ENCODE measurements at places on chromosomes 6 and 20.
A peak's percentile ranks its signal among the peaks of the same experiment; 100 is the strongest.

- no peak for DNase-seq
Measured at GRCh38 chr6:160975162-160975561, 16.4 kb upstream of the MAP3K4 start.

DNA sequence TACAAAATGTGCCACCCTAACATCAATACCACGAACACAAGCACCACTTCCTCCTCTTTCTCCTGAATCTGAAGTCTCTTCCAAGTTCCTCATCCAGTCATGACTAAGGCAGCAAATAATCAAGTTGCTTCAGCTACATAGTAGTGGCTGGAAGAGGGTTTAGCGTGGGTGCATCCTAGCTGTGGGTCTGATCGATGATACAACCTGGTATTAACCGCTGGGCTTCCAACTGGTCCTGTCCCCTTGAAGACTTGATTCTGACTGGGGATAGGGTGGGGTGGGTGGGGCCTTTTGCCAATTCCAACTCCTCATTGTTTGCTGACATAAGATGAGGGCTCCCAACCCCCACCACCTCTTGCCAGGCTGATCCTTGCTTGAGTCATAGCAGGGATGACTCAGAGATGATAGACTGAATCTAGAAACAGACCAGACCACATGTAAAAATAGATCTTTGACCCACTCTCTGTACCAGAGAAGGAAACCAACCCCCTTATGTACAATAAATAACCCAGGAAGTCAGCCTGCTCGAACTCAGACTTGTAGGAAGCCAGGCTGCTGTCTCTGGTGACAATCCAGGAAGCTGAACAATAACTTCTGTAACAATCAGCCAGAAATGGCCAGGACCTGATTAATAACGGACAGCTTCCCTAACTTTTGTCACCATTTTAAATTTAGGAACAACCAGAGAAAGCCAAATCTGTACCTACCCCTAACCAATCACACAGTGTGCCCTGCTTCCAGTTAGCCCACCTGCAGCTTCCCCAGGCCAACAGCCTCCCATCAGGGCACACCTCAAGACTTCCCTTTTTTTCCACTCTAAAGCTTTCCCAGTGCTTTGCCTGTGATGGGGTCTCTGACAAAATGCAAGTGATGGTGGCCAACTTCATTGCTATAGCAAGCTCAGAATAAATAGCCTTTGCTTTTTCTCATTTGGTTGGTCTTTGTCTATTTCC is 68.9 kb upstream of the FAM184A start:
- peak; percentile 59 for DNase-seq

GRCh38 chr6:156687789-156688619 is 89.2 kb upstream of the ARID1B start:
- DNase-seq, result no peak

- DNase-seq, result no peak
Measured at GRCh38 chr20:61271312-61272231, 19.5 kb downstream of the CDH4 start.

DNA sequence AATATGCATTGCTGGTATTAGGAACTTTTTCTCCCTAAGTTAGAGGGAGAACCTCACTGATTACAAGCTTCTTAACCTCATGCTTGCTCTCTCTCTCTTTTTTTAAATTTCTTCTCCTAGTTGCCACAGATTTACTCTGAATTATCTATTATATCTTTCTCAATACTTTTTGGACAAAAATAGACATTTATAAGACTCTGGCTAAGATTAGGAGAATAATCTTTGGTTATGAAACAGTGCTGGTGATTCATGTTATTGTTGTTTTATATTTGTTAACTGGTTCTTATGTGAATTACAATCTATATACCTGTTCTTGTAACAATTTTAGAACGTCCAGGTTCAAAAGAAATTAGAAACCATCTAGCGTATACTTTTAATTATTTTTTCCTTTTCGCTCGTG is 187.8 kb downstream of the OGFRL1 start:
- no peak for DNase-seq

DNA sequence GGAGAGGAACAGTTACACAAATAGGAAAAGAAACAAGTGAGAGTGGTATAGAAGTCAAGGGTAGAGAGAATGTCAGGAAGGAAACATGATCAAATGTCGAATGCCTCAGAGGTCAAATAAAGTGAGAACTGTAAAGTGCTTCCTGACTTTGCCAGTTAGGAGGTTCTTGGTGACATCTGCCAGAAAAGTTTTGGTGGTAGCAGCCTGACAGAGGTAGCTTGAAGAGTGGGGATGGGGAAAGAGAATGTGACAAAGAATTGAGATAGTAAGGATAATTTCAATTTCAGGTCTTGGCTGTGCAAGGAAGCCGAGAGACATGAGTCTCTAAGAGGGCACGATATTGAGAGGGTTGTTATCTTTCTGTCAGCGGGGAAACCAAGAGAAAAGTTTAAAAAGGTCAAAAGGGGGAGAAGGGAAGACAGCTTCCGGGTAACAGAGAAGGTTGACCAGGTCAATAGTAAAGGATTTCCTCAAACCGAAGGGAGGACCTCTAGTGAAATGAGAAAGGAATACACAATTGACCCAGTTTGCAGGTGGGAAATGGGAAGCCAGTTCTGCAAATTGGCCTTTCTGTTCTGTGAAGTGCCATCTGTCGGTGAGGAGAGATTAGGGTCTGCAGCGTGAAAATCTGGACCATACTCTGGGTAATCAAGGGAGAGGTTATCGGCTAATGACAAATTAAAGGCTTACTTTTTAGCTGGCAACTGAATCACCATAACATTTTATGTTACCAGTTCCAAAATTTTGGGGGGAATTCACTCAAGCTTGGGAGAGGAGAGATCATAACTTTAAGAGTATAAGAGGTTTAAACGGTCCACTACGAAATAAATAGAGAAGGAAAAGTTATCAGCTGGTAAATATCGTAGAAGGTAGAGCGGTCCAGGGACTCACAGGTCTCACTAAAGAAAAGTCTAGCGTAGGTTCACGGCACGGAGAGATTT is 973 bp upstream of the BRD2 start:
- no peak for DNase-seq

DNA sequence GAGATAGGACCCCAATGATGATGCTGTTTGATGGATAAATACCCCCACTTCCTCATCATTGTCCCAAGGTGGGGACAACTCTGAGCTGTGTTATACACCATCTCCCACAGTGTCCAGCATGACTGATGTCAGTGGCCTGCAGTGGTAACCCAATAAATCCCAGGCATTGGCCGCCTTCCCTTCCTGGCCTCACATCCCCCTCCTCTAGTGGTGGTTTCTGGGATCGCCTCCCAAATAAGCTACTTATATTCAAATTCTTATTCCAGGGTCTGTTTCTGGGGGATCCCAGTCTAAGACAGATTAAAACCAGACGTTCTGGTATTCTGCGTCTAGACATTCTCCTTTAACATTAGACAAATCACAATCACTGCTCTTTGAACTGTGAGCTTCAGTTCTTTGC is 90.6 kb downstream of the SCP2D1 start:
- no peak for DNase-seq

GRCh38 chr6:131460614-131461000 is 112.4 kb upstream of the ARG1 start:
- no peak for DNase-seq

DNA sequence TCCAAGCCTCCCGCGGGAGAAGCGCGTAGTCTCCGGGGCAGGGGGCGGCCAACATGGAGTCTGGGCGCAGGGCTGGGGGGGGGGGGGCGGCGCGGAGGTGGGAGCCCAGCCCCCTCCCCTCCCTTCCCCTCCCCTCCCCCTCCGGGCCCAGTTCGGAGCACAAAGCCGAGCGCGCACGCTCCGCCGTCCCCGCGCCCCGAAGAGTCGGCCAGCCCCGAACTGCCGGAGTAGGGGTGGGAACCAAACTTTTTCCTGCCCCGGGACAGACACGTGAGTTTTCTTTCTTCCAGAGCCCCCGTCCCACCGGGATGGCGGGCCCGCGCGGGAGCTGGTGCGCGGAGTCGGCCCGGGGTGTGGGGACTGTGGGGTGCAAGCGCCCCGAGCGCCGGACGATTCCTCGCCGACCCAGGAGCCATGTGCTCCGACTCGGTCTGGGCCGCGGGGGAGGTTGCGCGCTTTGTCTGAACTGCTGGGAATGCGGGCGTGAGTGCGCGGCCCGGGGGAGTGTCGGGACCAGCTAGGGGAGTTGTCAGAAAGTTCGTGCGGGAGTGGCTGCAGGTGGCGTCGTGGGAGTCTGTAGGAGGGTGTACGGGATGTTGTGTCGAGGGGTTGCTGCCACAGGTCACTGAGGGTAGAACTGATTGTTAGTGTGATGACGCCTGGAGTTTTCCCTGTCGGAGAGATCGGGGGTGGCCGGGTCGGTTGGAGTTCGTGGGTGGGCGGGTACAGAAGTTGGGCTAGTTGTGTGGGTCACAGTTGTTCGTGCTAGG is 1.2 kb downstream of the TGIF2 start:
- peak; percentile 24 for DNase-seq

GRCh38 chr20:16917636-16918035 is 169.5 kb downstream of the OTOR start:
- DNase-seq, result no peak

DNA sequence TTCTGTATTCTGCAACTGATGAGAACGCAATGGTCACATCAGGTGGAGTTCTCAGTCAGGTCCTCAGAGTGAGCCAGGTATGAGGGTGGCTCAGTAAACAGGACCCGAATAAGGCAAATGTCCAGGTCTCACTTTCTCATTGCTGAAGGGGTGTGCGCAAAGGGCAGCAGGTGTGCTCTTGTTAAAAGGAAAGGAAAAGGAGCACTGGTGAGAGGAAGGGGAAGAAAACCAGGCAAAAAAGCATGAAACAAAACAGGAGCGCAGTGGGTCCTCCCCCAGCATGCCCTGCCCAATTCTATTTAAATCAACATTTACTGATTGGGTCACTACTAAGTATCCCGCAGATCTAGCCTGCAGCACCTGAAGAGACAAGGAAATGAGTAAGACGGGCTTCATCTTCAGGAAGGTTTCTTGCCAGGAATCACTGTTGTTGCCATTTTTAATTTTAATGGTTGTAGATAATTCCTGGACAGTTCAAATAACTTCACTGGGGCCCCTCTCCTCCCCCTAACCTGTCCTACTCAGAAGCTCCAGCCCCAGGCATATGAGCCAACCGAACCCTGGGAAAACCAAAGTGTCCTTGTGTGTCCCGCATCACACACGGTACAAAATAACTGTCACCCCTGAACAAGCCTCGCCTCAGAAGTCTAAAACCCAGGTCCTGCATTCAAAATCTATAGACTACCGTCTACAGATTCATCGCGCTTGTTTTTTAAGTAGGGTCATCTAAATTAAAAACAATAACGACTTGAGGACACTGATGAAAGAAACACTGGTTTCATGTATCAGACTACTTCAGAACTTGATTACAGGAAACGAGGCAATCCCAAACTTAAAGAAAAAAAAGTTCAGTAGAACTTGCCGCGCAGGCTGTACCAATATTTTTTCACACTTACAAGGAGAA is 980 bp downstream of the MBOAT1 start:
- no peak for DNase-seq

- DNase-seq, result no peak
Measured at GRCh38 chr6:132418235-132418965, 17.1 kb upstream of the MOXD1 start.

DNA sequence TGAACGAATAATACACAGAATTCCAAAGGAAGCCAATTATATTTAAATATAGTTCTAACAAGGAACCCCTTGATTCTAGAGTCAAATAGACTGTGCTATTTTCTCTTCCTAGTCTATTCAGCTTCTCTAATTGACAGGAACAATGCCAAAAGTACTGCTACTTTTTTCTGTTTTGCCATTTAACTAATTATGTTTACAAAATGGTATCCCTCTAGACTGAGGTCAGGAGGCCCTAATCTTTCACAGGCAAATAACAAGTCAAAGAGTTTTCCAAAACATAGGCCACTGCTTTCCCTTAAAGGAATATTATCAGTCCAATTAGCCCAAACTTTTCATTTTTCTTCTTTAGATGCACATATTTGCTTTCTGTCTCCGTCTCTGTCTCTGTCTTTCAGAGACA is 539.3 kb downstream of the RFPL4B start:
- no peak for DNase-seq

GRCh38 chr20:25070821-25071473 is 11.0 kb downstream of the VSX1 start:
- no peak for DNase-seq

DNA sequence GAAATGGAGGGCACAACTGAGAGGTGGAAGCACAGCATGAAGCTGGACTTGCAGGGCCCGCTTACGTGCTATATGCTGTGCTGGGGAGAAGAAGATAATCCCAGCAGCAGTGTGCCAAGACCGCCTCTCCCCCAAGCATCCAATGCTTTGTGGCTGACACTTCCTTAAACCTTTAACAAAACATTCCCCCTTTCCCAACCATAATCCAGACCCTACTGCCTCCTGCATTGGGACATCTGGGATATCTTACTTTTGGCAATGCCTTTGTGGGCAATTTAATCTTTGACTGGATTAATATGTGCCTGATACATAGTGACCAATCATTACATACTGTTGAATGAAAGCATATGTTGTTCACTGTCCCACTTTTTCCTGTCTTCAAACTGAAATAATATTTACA is 3.1 kb upstream of the TENT5A start:
- DNase-seq, result no peak

GRCh38 chr6:122548281-122548680 is 61.9 kb upstream of the PKIB start:
- no peak for DNase-seq

GRCh38 chr20:62529896-62530642 is 54.3 kb upstream of the GATA5 start:
- DNase-seq, result no peak

- no peak for DNase-seq
Measured at GRCh38 chr20:43667341-43668132, 623 bp downstream of the MYBL2 start.

DNA sequence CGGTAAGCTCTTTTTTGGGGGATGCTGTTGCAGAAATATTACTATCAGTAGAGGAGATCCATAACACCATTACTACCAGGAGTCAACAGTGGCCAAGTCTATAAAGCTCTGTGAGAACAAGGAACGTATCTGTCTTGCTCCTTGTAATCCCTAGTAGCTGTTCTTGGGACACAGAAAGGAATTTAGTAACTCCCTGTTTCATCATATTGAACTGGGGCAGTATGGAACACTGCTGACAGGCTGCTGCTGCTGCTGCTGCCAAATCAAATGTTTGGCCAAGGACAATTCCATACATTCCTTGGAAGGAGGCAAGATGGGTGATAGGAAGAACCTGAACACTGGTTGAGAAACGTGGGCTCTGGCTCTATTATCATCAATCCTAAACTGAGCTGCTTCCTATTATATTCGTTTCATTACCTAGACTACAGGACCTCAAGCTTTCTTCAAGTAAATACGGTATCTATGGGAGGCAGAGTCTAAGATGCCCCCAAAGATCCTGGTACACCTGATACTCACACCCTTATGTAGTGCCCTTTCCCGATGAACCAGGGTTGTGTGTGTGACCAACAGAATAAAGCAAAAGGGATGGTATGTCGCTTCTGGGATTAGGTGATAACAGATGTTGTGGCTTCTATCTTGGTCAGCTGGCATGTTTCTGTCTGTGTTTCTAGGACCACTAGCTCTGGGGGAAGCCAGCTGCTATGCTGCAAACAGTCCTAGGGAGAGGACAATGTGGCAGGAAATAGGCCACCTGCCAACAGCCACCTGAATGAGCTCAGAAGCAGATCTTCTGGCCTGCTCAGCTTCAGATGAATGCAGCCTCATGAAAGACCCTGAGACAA is 39.5 kb downstream of the ELOVL5 start:
- no peak for DNase-seq

- DNase-seq, result no peak
Measured at GRCh38 chr6:28898710-28898965, 25.1 kb downstream of the TRIM27 start.

All from stimulated activated CD8-positive, alpha-beta memory T cell treated with anti-CD3 and anti-CD28 coated beads, Interleukin-15, amount 100 ng/mL, for 48 hours (primary cell).